Tibial artery (tissue), 4 donors: ENCODE measurements at places on chromosomes 6 and 20.

DNA sequence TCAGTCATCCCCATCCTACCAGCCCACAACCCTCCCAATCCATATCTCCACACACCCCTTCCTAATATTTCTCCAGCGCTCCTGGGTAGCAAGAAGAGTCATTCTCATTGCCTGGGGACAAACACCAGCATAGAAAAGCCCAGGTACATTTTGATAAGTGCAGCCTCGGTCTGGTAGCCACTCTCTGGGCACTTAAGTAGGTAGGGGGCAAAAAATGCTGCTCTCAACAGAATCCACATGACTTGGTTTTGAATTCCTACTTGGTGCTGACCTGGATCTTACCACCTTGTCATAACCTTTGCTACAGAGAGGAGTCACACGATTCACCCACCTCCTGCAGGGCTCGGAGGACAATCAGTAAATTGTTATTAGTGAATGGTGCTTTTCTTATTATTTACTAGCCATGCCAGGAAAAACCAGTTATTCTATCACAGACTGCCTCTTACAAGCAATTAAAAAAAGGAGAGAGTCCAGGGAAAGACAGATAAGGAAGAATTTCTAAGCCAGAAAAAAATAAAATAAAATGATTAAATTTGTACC lies 249.1 kb downstream of the LY86 start:
- H3K4me1 ChIP-seq = no peaks in the 10 kb centered on the region
- no peak overlapping the region for H3K4me3 ChIP-seq
- H3K27ac ChIP-seq = no peak overlapping the region
- no peaks in the 10 kb centered on the region for H3K36me3 ChIP-seq
- DNase-seq = no peak

GRCh38 chr20:54340667-54341081 lies 132.8 kb downstream of the PFDN4 start:
- peaks cover 7% of the 10 kb centered on the region for H3K4me1 ChIP-seq
- H3K27ac ChIP-seq = peak overlapping the region; percentile 34
- H3K4me3 ChIP-seq = no peak overlapping the region
- no peaks in the 10 kb centered on the region for H3K27me3 ChIP-seq
- no peaks in the 10 kb centered on the region for H3K36me3 ChIP-seq

DNA sequence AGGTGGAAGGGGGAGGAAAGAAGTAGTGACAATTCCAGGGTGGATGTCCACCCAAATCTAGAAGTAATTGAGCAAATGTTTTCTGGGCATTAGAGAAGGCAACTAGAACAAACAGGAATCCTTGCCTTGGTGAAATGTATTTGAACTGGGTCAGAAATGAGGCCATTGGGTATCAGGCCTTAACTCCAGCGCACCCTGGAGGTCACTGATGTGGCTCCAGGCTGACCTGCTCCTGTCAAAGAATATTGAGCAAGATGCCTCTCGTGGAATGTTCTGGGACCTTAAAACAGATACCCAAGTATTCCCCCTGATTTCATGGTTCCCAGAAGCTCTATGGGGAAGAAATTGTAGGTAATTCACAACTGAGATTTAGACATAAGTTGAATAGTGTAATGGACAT lies 6.9 kb downstream of the HLA-DPB1 start:
- H3K4me3 ChIP-seq = no peak overlapping the region
- peak; percentile 52 for DNase-seq
- peaks cover 1% of the 10 kb centered on the region for H3K27me3 ChIP-seq
- H3K27ac ChIP-seq = no peak overlapping the region

DNA sequence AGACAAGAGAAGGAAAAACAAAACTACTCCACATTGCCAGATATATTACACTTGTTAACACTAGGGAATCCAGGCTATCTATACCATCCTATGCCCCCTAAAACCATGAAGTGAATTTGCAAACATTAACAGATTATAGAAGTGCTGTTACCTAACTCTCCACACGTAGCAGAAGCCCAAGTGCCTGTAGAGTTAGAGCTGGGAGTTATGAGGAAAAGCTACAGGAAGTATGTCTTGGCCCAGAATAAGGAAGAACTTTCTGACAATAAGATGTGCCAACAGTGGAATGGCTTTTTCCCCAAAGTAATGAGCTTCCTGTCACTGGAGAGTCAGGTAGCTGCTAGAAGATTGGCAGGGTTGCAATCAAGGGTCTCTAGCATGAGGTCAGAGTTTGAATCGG lies 32.5 kb downstream of the ADGRG6 start:
- no peaks in the 10 kb centered on the region for H3K27me3 ChIP-seq
- H3K4me3 ChIP-seq = no peak overlapping the region
- H3K27ac ChIP-seq = no peak overlapping the region
- no peak for DNase-seq
- no peaks in the 10 kb centered on the region for H3K36me3 ChIP-seq
- no peaks in the 10 kb centered on the region for H3K4me1 ChIP-seq

DNA sequence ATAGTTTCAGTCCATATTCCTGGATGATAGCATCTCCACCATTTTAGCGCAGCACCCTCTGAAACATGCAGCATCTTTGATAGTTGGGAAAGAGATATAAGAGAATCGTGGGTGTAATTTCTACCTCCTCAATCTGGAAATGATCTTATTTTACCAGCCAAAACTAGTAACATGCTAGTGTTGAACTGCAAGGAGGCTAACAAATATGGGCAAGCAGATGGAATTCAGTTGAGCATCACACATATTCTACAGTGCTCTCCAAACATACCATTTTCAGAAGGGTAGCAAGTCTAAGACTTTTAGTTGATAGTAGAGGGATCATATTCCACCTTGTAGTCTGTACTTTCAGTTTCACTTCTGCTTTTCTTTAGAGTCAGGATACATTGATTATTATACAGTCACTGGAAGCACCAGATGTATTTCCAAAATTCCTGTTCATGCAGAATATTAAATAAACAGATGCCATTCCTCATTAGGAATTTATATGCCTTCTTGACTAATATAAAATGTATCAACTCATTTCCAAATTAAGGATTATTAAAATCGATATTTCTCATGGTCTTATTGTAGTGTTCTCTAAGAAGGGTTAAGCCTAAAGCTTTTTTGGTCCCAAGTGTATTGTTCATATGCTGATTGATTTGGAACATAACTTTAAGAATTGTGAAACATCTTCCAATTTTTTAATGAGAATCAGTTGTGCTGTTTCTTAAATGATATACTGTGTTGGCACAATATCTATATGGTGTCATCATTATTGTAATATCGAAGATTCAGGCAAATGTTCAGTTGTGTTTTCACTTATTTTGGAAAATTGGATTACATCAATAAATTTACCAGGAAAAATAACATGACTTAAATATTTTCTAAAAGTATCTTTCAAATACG lies 362.0 kb downstream of the CENPW start:
- H3K27me3 ChIP-seq = no peaks in the 10 kb centered on the region
- H3K4me3 ChIP-seq = no peak overlapping the region
- H3K4me1 ChIP-seq = no peaks in the 10 kb centered on the region
- no peak for DNase-seq

DNA sequence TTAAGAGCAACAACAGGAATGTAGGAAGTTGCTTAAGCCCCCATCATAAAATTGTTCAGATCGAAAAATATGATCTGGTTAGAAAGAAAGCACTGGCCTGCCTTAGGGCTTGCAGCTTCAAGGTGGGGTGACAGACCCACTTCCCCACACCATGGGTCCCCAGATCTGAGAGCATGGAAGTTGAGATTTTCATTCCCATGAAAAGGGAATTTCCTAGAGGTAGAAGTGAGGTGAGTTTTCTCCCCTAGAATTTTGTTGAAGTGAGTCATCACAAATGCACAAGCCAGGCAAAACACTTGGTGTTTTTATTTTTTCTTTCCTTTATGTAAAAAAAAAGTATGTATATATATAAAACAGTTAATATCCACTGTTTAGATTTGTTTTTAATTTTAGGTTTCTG lies 213.6 kb upstream of the SUPT3H start:
- H3K4me1 ChIP-seq = no peaks in the 10 kb centered on the region
- no peak for DNase-seq
- H3K27ac ChIP-seq = no peak overlapping the region
- no peaks in the 10 kb centered on the region for H3K27me3 ChIP-seq
- H3K36me3 ChIP-seq = no peaks in the 10 kb centered on the region
- no peak overlapping the region for H3K4me3 ChIP-seq

GRCh38 chr20:38730167-38730988 lies 6.1 kb downstream of the SLC32A1 start:
- H3K27ac ChIP-seq = no peak overlapping the region
- no peak for DNase-seq
- no peak overlapping the region for H3K4me3 ChIP-seq

GRCh38 chr6:28203201-28203600 lies 21.9 kb upstream of the ZSCAN9 start:
- no peak overlapping the region for H3K4me3 ChIP-seq
- no peak for DNase-seq
- H3K36me3 ChIP-seq = no peaks in the 10 kb centered on the region
- H3K27ac ChIP-seq = no peak overlapping the region
- H3K27me3 ChIP-seq = no peaks in the 10 kb centered on the region
- H3K4me1 ChIP-seq = peaks cover 11% of the 10 kb centered on the region

- H3K27me3 ChIP-seq = no peaks in the 10 kb centered on the region
- no peak overlapping the region for H3K27ac ChIP-seq
- H3K4me3 ChIP-seq = no peak overlapping the region
- no peaks in the 10 kb centered on the region for H3K36me3 ChIP-seq
- H3K4me1 ChIP-seq = no peaks in the 10 kb centered on the region
- DNase-seq = no peak
Observed at GRCh38 chr6:24982231-24982630, 46.5 kb upstream of the RIPOR2 start.

GRCh38 chr6:157120534-157121232 lies 202.6 kb downstream of the TMEM242 start:
- no peaks in the 10 kb centered on the region for H3K27me3 ChIP-seq
- peaks cover 22% of the 10 kb centered on the region for H3K4me1 ChIP-seq
- DNase-seq = no peak
- no peak overlapping the region for H3K4me3 ChIP-seq

DNA sequence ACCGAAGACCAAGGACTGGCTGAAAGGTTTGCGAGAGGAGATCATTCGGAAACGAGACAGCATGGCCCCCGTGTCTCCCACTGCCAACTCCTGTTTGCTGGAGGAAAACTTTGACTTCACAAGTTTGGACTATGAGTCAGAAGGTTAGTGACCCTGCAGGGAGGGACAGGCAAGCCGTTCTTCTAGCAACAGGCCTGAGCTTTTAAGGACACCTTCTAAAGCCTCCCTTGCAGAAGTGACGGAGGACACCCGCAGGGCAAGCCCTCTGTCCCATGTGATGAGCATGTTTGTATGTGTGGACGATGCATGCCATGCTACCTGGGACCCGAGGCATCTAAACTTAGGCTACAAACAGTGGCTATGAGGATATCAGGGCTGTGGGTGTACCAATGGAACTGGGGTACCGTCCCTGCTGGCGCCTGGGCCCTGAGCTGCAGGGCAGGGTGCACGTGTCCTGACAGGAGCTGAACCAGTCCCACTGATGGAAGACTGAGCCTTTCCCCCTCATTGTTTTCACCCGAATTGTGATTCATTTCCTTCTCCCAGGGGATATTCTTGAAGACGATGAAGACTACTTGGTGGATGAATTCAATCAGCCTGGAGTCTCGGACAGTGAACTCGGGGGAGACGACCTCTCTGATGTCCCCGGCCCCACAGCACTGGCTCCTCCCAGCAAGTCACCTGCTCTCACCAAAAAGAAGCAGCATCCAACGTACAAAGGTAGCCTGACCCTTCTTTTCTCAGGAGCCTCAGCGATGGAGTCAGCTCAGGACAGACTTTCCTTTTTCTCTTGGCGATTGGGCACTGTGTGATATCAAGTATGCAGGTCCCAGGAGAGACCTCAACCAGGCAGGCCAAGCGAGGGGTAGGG lies 84.4 kb downstream of the SERAC1 start:
- DNase-seq = no peak
- no peaks in the 10 kb centered on the region for H3K27me3 ChIP-seq
- H3K27ac ChIP-seq = no peak overlapping the region
- peaks cover 79% of the 10 kb centered on the region for H3K36me3 ChIP-seq
- no peaks in the 10 kb centered on the region for H3K4me1 ChIP-seq

GRCh38 chr20:62715201-62715600 lies 6.6 kb downstream of the NTSR1 start:
- no peaks in the 10 kb centered on the region for H3K27me3 ChIP-seq
- H3K27ac ChIP-seq = no peak overlapping the region
- H3K4me3 ChIP-seq = no peak overlapping the region
- H3K4me1 ChIP-seq = no peaks in the 10 kb centered on the region
- no peaks in the 10 kb centered on the region for H3K36me3 ChIP-seq

DNA sequence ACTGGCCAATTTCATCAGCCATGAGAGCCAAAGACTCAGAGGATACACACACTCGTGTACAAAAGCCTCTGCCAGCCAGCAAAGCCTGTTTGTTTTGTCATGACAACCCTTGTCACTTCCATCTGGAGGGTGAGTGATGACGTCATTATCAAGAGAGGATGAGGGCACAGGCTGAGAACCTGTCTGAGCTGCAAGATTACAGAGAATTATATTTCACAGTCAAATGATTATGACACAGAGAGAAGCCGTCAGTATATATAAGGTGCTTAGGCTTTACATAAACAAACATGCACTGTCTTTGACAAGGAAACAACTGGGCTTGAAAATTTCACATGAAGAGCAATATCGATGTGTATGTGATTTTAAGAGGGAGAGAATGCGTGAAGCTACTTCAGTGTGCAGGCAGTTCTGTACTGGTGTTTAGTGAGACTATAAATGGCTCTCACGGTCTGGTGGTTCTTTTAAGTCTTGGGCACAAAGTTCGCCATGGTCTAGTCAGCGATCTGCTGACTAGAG lies 36.5 kb upstream of the BCLAF1 start:
- no peaks in the 10 kb centered on the region for H3K36me3 ChIP-seq
- H3K27ac ChIP-seq = no peak overlapping the region
- H3K4me3 ChIP-seq = no peak overlapping the region
- H3K4me1 ChIP-seq = no peaks in the 10 kb centered on the region

GRCh38 chr6:89146718-89147700 lies 1.2 kb downstream of the PM20D2 start:
- H3K27ac ChIP-seq = peak overlapping the region; percentile 85
- no peaks in the 10 kb centered on the region for H3K27me3 ChIP-seq
- H3K4me3 ChIP-seq = peak overlapping the region; percentile 95
- no peak for DNase-seq
- H3K4me1 ChIP-seq = peaks cover 36% of the 10 kb centered on the region

DNA sequence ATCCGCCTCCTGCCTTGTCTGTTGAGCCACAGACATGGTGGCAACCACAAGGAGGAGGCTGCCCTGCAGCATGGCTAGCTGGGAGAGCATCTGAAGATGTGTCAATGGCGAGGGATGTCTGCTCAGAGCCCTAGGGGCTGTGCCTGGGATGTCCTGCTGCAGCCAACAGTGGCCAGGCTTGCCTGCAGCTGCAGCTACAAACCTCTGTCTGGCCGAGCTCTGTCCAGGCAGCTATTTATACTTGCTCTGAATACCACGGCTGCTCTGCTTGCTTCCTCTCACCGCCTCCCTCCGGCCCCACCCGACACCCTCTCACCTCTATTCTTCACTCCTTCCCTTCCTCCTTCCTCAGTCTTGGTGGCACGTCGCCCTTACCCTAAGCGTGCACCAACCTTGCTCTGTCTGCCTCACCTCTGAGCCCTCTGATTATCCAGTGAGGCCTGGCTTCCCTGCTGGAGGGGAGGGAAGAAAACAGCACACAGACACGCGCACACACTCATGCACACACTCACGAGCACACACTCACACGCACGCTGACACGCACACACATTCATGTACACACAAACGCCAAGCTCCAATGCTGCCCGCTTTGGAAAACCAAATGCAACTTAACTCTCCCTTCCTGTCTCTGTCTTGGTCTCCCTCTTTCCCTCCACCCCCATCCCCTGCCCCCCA lies at the start of gene ANGPT4:
Gene ANGPT4 (minus strand): TSS at position 210 of the 675 bp plus-strand sequence. CDS start 120 bp downstream, at position 90.
- no peak for DNase-seq
- H3K36me3 ChIP-seq = no peaks in the 10 kb centered on the region
- peak within 1 kb of the TSS; percentile 20 for H3K27ac ChIP-seq
- no peak within 1 kb of the TSS for H3K4me3 ChIP-seq
